ENCODE measurements at places on chromosomes 12 and 14.
A peak's percentile ranks its signal among the peaks of the same experiment; 100 is the strongest.

GRCh38 chr12:18165422-18165871, 75.5 kb upstream of the RERGL start:
- peak; percentile 27 for DNase-seq

GRCh38 chr12:124369055-124369826, 74.3 kb downstream of the RFLNA start:
- no peak for DNase-seq

DNA sequence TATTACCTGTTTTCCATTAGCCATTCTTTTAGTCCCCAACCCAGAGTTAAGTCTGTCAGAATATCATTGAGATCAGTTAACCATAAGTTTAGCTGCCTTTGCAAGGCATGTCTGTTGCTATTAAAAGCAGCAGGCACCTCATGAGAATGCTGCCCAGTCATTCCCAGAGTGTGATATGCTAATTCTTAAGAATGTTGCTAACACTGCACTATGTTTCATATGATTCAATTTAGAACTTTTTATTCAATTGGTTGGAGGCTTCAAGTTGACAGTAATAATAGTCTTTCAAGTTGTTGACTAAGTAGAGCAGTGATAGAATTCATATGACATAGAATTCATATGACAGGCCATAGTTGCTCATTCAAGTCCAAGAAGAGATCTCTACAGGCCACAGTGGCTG, 292.3 kb downstream of the FUT8 start:
- no peak for DNase-seq

- DNase-seq, result no peak
Observed at GRCh38 chr14:91885839-91886238, 18.5 kb upstream of the TC2N start.

- DNase-seq, result no peak
Observed at GRCh38 chr12:131113568-131114270, 160.0 kb downstream of the ADGRD1 start.

- no peak for DNase-seq
Observed at GRCh38 chr14:54300881-54301280, 95.9 kb upstream of the CDKN3 start.
